ENCODE measurements at places on chromosomes 2 and 18.
A peak's percentile ranks its signal among the peaks of the same experiment; 100 is the strongest.

DNA sequence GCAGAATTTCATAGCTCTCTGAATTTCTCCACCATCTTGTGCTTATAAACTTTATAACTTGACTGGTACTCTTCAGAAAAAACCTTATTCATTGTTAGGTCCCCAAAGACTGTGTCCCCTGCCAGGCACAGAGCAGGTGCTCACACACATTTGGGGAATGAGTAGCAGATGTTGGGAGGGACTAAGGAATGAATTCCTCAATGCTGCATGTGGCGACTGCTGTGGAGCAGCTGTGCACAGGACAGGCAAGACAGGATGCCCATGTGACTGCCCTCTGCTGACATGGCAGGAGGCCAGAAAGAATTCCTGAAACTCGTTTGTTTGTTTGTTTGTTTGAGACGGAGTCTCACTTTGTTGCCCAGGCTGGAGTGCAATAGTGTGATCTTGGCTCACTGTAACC is 122.3 kb upstream of the ITGA6 start:
- DNase-seq, result no peak

DNA sequence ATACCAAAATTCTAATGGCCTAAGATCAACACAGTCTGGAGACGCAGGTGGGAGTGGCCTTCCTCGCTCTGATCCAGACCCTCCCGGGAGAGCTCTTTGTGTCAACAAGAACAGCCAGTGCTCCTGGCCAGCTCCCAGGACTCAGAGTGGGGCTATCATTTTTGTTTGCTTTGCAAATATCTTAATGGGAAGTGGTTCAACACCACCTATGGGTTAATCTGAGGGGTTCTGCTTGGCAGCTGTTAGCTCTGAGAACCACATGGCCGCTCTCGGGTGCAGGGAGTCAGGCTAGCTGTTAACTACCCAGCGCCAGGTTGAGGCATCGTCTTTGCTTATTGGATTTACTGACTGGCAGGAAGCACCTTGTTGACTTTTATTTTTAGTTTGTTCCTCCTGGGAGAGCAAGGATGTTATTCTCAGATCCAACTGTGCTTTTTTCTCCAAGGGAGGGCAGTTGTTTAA is 184.8 kb upstream of the SP5 start:
- DNase-seq, result peak; percentile 86

DNA sequence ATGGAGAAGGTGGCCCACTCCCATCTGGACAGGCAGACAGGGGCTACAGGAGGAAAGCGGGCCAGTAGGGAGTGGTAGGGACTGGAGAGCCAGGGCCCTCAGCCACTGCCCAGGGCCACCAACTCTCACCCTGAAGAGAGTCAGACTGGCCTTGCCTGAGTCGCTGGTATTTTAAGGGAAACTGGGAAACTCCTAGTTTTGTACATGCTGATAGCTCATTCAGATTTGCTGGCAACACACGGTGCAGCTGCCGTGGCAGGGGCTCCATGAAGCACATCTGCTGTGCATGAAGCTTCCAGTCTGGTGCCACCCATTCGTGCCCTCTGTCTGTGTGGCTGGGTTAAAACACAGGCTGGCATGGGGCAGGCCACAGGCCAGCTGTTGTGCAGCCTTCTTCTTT is 137.3 kb upstream of the GLI2 start:
- DNase-seq, result no peak

DNA sequence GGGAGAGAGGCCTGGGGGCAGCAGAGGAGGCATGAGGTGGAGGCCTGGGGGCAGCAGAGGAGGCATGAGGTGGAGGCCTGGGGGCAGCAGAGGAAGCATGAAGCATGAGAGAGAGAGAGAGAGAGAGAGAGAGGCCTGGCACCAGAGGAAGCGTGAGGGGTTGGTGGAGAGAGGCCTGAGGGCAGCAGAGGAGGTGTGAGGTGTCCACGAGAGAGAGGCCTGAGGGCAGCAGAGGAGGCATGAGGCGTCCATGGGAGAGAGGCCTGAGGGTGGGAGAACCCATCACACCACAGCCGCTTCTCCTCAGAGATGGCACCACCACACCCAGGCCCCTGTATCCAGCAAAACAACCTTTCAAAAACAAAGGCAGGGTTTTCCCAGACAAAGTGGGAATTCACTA is 55.7 kb upstream of the KCNG2 start:
- no peak for DNase-seq

DNA sequence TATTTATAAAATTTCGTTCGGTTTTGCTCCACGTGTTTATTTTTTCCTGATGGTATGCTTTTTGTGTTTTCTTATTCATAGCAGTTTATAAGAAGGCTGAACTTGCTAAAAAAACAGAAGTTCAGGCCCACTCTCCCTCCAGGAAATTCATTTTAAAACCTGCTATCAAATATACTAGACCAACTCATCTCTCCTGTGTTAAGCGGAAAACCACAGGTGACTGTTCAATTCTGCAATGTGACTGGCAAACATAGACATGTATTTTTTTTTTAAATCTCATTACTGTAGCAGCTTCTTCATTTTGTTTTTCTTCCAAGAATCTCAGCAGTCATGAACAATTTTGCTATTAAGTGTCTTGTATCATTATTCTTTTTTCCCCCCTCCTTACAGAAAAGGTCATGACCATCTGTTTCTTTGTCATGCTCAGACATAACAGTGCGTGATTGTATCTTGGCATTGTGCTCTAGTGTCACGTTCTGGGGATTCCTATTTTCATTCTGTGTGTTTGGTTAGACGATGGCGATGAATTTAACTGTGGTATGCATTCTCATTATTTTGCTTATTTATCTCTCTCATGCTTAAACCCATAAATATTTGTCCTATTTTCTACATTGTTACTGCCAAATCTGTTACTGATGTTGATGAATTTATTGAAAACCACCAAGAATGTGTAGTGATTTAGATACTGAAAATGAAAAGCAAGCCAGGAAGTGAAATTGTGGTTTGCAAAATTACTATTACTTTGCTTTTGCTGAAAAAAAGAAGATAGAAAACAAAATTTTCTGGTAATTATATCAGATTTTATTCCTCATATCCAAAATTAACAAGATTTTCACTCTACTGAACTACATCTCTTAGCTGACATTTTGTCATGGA is 74.6 kb upstream of the UNC80 start:
- DNase-seq, result no peak

DNA sequence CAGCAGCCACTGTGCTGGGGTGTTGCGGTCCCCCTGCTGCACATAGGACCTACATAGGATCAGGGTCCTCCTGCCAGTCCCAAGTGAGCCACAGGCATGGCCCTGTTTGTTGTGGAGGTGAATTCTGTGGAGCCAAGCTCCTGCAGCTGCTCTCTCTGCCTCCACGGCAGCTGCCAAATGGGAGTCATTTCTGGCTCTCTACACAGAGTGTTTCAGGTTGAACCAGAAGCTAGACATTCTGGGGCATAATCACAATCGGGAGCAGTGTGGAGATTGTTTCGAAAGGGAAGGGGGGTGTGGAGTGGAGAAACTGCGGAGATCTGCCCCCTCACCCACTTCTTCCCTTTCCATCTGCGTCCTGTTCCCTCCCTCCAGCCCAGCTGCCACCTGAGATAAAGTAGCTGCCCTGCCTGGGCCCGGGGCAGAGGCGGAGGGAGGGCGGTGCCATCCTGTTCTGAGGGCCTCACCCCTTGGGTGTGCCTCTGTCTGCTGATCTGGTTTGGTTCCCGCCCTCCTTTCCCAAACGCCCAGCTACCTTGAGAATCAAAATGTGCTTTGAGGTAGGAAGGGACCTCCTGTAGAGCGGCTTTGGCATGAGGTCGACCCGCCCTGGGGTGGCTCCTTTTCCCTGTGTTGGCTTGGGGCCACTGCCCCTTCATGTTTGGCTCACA is 139.4 kb downstream of the WDSUB1 start:
- DNase-seq, result no peak

- DNase-seq, result no peak
Measured at GRCh38 chr2:17765398-17765797, 11.5 kb downstream of the GEN1 start.

DNA sequence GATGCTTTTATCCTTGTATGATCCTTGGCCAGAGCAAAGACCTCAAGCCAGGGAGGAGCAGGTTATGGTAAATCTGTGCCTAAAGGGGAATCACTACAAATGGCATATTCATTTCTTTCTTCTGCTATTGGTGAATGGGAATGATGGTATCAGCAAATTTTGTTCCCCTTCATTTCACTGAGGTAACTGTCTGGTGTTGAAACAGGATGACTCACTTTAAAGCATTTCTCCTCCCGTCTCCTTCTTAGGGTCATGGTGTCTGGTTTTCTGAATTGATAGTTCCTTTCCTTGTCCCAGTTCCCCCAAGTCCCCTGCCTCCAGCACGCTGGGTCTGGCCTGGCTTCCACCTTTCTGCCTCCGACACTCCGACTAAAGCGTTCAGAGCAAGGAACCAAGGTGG is 109.2 kb downstream of the MREG start:
- DNase-seq, result no peak

GRCh38 chr2:46650556-46651001 is 171.2 kb downstream of the TMEM247 start:
- peak; percentile 43 for DNase-seq

DNA sequence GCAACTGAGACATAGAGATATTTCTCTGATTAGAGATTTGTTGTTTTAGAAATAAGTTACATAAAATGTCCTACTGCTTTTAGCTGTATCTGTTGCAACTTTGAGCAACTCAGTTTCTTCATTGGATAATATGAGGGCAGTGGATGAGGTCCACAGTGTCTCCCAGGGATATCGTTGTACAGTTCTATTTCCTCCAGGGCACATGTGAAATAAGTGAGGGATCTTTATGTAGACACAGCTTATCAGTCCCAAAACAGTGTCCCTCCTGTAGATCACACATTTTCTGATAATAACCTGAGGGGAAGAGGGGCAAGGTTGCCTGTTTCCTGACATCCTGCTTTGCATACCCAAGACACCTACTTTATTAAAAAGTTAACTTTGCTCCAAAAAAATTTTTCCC is 1231.2 kb upstream of the ZEB2 start:
- no peak for DNase-seq

GRCh38 chr2:71786291-71787107 is 333.1 kb downstream of the DYSF start:
- no peak for DNase-seq

GRCh38 chr2:69605284-69605683 is 38.3 kb downstream of the AAK1 start:
- DNase-seq, result no peak

DNA sequence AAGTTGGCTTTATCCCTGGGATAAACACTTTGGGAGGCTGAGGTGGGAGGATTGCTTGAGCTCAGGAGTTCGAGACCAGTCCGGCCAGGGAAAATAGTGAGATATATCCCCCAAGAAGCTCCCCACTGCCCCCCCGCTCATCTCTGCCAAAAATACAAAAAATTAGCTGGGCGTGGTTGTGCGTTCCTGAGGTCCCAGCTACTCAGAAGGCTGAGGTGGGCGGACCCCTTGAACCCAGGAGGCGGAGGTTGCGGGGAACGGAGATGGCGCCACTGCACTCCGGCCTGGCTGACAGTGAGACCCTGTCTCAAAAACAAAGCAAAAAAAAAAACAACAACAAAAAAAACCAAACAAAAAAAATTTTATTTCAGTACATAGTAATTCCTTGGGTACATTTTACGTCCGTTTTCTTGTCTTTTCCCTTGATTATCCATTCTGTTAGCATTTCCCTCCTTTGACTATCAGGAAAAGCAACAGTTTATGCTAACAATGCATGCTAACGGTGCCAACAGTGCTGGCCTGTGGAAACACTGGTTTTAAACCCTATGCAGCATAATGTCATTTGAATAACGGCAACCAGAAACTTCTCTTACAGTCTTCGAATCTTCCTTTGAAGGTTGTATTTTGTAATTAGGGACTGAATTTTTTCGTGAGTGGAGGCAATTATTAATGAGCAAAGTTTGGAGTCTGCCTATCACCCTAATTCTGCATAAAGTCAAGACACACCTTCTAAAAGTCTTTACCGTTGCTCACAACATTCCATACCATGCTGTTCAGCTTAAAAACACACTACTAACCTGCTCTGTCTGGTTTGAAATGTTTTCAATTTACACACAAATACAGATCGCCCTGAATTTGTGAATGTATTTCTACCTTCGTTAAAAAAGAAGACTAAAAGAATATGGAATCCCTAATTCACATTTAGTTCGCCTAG is 721 bp upstream of the MIB1 start:
- no peak for DNase-seq

DNA sequence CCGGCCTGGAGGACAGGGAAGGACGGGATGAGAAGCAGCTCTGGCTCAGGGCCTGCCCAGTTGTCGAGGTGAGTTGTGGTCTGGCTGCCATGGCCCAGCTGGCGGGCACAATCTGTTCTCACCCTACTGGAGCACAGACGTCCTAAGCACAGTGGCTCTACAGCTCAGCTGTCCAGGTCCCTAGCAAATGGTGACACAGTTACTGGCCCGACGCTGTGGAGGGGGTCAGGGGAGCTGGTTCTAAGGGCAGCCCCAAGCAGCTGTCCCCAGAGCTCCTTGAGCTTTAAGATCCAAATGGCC is 32.9 kb downstream of the KCNK3 start:
- DNase-seq, result no peak

- DNase-seq, result no peak
Measured at GRCh38 chr2:151361674-151362370, 4.4 kb downstream of the TNFAIP6 start.

- peak; percentile 47 for DNase-seq
Measured at GRCh38 chr2:26011990-26012856, 21.7 kb upstream of the RAB10 start.

DNA sequence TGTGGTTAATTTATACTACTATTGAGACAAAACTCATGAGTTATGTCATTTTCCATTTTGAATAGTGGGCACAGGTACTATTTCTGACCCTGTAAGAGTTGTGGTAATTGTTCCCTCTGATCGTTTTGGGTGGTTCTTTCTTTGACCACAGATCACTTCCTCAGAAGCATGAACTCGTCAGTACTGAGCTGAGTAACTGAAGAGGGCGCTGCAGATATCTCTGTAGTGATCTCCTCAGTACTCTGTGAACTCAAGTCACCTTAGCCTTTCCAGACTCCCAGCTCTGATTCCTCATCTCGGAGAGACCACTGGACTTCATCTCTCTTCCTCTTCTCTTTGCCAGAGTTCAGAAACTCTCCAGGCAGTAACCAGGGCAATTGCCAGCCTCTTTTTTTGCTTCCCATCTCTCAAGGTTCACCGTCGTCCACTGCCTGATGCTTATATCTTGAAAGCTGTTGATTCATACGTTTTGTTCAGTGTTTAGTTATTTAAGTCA is 9.4 kb upstream of the IL1RL1 start:
- no peak for DNase-seq

- DNase-seq, result no peak
Measured at GRCh38 chr2:208099682-208100470, 24.4 kb downstream of the CRYGD start.

DNA sequence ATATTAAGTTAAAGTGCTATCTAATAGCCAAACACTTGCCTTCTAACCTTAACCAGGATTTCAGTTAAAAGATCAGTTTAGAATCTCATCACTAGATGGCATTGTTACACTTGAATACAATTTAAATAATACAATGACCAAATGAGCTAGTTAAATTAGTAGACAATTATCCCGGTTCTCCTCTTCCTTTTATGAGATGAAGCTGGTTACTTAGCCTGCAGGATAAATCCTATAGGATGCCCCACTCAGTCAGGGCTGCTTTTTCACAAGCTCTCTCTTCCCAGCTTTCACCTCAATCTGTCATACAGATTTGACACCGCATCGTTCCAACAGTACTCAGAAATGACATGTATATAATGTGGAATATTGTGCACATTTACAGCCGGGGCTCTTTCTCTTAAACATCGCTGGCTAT is 678.8 kb downstream of the KCNJ3 start:
- peak; percentile 48 for DNase-seq

Measured in NCI-H774 (cell line).